ENCODE measurements at places on chromosomes 6 and 20.
A peak's percentile ranks its signal among the peaks of the same experiment; 100 is the strongest.

DNA sequence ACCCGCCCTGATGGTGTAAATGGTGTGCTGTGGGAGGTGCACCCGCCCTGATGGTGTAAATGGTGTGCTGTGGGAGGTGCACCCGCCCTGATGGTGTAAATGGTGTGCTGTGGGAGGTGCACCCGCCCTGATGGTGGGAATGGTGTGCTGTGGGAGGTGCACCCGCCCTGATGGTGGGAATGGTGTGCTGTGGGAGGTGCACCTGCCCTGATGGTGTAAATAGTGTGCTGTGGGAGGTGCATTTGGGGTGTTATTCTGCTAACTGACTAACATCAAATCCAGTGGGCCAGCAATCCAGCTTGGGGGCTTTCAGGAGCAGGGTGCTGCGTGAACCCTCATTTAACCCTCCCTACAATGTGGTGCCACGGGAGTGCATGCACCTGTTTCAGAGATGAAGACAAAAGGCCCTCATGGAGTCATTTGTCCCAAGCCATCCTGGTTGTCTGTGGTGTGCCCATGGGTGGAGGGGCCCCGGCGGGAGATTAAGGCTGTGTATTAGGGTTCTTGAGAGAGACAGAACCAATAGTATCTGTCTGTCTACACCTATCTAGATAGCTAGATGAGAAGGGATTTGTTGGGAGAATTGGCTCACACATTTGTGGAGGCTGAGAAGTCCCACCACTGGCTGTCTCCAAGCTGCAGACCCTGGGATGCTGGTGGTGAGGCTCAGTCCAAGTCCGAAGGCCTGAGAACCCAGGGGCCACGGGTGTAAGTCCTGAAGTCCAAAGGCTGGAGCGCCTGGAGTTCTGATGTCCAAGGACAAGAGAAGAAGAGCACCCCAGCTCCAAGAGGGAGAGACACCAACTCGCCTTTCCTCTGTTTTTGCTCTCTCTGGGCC lies 39.2 kb downstream of the TMEM242 start:
- DNase-seq: no peak

- no peak for DNase-seq
These were observed 110.7 kb downstream of the DACT2 start for GRCh38 chr6:168208854-168209253.

GRCh38 chr6:146885708-146886457 lies 287.1 kb downstream of the ADGB start:
- DNase-seq: no peak

GRCh38 chr20:62242176-62242575 lies 3.9 kb downstream of the OSBPL2 start:
- no peak for DNase-seq

- DNase-seq: no peak
These were observed 7.5 kb downstream of the TMEM151B start for GRCh38 chr6:44277763-44278162.

DNA sequence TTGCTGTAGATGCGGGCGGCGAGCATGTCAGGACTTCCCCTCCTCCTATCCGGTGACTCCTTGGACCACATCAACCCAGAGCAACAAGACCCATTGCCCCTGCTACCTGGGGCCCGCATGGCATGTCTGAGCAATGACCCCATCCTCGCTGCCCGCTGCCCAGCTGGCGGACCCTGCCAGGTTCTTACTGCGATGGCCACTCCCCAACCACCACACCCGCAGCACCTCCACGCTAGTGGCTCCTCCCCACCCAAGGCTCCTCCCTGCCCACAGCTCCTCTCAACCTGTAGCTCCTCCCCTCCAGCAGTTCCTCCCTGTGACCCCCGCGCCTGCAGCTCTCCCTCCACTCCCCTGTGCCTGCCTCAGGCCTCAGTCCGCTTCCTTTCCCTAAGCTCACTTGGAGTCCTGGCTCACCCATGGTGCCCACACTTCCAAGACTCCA lies 17.6 kb upstream of the SERPINB9 start:
- DNase-seq: no peak

DNA sequence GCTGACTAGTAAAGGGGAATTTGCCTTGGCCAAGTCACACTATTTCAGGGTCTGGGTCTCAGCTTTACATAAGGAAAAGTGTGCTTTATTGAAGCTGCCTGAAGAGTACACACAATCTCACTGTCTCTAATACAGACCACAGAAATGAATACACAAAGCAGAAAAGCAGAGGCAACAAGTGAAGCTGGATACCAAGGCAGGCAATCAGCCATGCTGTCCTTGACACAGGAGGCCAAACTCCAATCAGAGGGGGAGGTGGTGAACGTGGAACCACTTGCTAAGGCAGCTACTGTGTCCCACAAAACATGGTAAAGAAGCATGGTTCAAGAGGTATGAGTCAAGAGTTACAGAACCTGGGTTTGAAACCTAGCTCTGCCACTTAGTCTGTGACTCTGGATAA lies 21.8 kb upstream of the CCND3 start:
- DNase-seq: no peak

GRCh38 chr6:36753671-36754405 lies 56.2 kb downstream of the RAB44 start:
- DNase-seq: peak; percentile 75

DNA sequence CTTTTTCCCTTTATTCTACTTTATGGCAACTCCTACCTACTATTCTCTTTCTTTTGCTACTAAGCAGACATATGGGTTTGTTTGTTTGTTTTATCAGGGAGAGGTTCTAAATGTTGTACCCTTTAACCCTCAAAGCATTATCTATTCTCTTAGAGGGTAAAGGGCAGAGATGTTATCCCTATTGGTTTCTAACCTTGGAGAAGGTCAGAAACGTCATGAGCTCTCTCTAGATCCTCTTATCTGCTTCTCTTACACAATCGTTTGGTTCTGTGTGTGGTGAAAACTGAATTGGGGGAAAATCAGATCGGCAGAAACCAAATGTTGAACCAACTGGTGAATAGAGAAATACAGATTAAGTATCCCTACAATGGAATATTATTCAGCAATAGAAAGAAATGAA lies 6.4 kb upstream of the MPC1 start:
- DNase-seq: no peak

- DNase-seq: peak; percentile 30
These were observed 97.5 kb downstream of the CDH26 start for GRCh38 chr20:60055740-60056139.

DNA sequence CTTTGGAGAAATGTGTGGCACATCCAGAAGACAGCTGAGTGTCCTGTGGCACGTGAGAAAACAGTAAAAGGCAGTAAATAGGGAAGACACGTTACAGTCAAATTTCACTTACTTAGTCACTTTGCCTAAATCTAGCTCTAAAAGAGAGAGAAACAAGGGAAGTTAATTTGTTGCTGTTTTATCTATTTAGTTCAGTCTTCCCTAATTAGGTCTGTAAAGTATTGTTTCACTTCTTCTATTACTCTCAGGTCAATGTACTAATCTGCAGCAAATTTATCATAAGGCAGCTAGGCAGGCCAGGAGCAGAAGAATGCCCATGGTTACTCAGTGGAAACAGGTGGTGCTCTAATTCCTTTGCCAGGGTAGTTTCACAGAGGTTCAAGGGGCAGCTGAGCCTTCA lies 124.3 kb upstream of the CNR1 start:
- no peak for DNase-seq

- no peak for DNase-seq
These were observed 164.3 kb downstream of the VEGFA start for GRCh38 chr6:43934183-43934802.

DNA sequence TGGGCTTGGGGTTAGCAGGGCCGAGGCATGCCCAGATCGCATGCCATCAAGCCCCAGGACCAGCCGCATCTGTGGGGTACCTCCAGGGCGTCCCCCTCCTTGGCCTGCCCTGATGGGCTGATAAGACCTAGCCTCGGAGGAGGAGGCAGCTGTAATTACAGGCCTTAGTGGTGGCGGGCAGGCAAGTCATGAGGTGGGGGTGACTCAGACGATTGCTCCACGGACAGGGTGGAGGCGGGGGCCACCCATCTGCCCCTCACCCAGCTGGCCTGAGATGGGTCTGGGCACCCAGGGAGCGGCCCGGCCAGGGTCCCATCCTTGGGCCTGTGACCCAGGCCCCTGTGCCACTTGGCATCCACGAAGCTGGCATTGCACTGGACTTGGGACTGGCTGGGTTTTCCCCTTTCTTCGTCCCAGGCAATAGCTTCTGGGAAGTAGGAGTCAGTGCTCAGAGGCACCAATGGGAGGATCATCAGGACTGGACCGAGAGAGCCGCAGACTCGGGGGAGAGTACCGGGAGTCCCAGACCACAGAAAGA lies 57.5 kb downstream of the CEBPB start:
- peak; percentile 66 for DNase-seq

- no peak for DNase-seq
These were observed 86.7 kb downstream of the MKKS start for GRCh38 chr20:10347086-10347880.

GRCh38 chr20:21125072-21125848 lies 622 bp upstream of the KIZ start:
- DNase-seq: peak; percentile 57

GRCh38 chr20:5741089-5741488 lies 9.1 kb upstream of the SHLD1 start:
- peak; percentile 30 for DNase-seq

DNA sequence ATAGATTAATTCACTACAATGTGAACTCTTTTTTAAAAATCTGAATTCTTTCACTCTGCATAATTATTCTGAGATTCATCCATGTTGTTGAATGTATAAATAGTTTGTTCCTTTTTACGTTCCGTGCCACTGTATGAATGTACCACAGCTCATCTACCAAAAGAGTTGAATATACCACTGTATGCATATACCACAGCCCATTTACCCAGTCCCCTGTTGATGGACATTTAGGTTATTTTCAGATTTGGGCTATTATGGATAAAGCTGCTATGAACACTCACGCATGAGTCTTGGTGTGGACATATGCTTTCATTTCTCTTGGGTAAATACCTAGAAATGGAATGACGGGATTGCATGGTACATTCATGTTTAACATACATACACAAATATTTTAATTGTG lies 28.2 kb downstream of the PNPLA1 start:
- DNase-seq: no peak

- no peak for DNase-seq
These were observed 13.5 kb downstream of the SLC17A5 start for GRCh38 chr6:73640179-73640750.

- no peak for DNase-seq
These were observed 21.7 kb upstream of the FAM217A start for GRCh38 chr6:4100655-4101054.

DNA sequence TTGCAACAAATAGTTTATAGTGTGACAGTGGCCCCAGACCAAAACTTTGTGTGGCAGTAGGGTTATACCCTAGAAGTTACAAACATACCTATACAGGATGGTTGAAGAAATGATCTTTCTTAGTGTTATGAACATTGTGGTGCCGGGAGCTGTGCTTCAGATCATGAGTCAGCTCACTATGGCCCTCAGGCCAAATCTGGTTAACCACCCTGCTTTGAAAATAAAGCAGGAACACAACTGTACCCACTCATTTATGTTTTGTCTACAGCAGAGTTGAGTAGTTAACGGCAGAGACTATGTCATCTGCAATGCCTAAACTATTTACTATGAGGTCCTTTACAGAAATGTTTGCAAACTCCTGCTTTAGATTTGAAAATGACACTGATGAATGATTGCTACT lies 24.3 kb downstream of the AKAP7 start:
- peak; percentile 87 for DNase-seq

- no peak for DNase-seq
These were observed at the start of gene RIN2 for GRCh38 chr20:19758133-19758500. Gene RIN2, plus strand, starts transcription at chr20:19758258. Its CDS starts 131,344 bp downstream, at chr20:19889602.

GRCh38 chr6:25377664-25378063 lies 98.5 kb downstream of the CARMIL1 start:
- DNase-seq: no peak

- DNase-seq: no peak
These were observed 220.8 kb downstream of the OGFRL1 start for GRCh38 chr6:71509191-71510005.

- DNase-seq: no peak
These were observed 123.9 kb upstream of the NXT1 start for GRCh38 chr20:23226612-23227265.

DNA sequence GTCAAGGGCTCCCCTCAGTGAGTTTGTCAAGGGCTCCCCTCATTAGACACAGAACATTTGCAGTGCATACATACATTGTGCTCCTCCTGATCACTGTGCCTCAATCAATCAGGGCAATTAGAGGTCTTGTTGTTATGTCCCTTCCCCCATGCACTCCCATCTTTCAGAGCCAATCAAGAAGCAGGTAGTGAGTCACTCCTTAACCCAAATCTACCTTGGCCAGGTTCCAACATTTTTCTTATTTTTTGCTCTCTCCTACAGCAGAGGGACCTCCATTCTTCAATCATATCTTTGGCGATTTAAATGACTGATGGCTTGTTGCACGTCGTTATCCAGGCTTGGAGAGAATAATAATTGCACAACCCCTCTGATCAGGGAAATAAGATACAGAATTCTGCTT lies 409.9 kb upstream of the SPTLC3 start:
- DNase-seq: no peak

GRCh38 chr6:6365242-6365641 lies 44.8 kb upstream of the F13A1 start:
- no peak for DNase-seq

- no peak for DNase-seq
These were observed 440.4 kb downstream of the BTBD3 start for GRCh38 chr20:12358006-12358654.

GRCh38 chr6:165937564-165938358 lies 229.9 kb downstream of the TBXT start:
- DNase-seq: no peak

DNA sequence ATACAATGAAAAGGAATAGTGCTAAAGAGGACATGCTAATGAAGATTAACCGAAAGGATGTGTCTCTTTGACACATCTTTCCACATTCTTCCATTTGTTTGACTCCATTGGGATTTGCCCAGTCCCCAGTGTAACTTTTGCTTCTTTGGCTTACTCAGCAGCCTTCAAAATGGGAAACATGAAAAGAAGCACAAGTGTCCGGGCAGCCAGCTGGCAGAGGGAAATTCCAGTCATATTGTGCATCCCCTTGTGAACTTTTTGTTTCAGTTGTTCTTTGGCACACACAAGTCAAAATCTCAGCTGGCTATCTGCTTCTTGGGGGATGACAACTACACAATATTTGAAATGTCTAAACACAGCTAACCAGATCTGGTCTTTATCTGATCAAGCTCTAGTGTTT lies 157.4 kb downstream of the OGFRL1 start:
- no peak for DNase-seq

GRCh38 chr20:60313614-60314013 lies 355.4 kb downstream of the CDH26 start:
- DNase-seq: no peak

- peak; percentile 70 for DNase-seq
These were observed 43.6 kb upstream of the FAM83B start for GRCh38 chr6:54802775-54803634.

GRCh38 chr6:122178988-122179387 lies 220.5 kb upstream of the HSF2 start:
- no peak for DNase-seq

DNA sequence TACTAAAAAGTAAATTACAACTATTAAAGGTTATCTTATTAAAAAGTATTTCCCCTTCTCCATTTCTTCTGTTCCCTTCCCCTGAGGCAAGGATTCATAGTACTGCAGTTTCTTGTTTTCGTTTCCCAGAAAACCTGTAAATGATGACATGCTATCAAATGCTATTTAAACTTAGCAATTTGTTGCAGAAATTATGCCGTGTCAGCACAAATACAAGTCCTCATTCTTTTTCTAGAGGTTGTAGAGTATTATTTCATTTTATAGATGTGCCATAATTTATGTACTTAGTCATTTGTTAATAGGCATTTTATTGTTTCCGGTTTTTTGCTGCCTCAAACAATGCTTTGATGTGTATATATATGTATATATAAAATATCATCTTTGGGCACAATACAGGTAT lies 268.4 kb downstream of the PLCB1 start:
- DNase-seq: no peak

Measured in EL (cell line).